ENCODE measurements at places on chromosomes 1 and 21.

DNA sequence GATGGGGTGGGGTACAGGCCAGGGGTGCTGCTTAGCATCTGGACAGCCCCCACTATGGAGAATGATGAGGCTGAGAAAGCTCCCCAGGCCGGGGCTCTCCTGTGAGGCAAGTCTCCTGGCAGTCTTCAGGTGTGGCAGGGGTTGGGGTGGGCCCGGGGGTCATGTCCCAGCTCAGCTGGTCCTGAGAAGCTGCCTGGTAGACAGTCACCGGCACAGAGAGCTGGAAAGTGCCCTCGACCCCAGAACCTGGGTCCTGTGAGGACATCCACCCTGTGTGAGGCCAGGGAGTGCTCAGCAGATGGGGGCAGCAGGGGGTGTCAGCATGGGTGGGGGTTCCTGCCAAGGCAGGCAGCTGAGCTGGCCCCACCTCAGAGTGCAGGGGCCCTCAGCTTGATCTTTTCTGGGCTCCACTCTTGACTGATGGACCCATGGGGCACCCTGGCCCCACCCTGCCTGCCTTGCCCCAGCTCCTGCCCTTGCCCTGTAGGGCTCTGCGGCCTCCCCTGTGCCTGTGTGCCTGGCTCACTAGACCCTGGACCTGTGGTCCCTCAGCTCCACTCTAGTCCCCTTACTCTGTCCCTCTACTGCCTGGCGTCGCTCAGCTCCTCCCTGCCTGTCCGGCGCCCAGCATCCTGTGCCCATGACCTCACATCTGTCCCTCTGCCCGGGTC lies 5.8 kb downstream of the IBA57 start:
- DNase-seq: no peak

DNA sequence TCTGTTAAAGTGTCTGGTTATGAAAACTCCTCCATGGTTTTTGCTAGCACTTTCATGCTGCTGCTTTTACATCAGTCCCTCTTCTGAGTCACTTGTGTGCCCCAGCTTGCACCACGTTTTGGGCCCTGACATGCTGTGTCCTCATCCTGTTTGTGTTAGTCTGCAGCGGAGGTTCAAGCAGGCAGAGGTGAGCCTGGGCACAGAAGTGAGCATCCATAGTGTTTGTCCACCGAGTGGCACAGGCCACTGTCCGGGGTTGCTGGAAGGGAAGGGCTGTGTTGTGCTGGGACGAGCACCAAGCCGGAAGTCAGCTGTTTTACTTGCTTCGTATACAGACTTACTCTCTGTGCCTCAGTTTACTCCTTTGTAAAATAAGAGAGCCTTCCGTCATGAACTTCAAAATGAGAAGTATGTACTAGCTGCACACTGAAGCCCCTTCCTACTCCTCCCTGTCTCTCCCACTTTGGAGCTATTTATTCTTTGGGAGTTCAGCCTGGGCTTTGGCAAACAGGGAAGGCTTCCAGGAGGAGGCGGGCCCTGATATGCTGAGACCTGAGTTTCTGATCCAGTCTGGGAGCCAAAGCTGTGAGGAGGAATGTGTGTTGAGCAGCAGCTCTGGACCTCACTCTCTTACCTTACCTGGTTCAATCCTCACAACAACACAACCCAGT lies 10.7 kb upstream of the LAPTM5 start:
- no peak for DNase-seq

GRCh38 chr1:82870332-82870731 lies 1069.6 kb downstream of the ADGRL2 start:
- no peak for DNase-seq

DNA sequence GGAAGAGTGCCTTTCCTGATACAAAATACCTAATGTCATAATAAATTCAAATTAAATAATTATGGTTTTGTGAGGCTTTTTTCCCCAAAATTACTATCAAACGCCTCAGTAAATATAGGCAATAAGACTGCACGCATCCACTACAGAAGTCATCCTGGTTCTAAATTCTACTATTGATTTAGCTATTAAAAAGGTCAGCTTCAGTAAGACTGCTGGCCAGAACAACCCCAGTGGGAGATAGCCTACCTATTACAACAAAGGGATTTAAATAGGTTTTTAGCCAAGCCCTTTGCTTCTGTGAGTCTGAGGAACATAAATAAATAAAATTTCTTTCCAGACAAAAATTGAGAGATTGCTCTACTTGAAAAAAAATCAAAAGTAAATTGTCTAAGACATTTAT lies 132.1 kb downstream of the PLPPR4 start:
- DNase-seq: no peak

DNA sequence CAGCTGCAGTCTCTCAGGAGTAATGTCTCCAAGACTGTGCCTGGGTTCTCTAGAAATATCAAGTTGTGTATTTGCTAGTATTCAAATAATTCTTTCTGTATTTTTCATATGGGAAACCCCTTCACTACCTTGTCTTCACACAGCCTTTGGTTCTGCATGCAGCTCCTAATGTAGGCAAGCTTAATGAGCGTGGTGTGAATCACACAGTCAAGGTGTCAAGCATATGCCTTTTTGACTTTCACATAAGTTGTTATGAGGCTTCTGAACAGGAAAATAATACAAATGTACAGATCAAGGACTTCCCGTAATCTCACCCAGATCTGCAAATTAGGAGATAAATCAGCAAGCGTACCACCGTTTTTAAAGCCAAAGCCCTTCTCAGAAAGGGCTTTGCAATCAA lies at the start of gene FCRL3:
TSS of gene FCRL3 (minus strand) at position 38 of the 400 bp plus-strand sequence. CDS start 280 bp downstream, outside the sequence.
- DNase-seq: peak; percentile 30

- DNase-seq: no peak
Measured at GRCh38 chr1:243251539-243251938, 3.5 kb downstream of the CEP170 start.

DNA sequence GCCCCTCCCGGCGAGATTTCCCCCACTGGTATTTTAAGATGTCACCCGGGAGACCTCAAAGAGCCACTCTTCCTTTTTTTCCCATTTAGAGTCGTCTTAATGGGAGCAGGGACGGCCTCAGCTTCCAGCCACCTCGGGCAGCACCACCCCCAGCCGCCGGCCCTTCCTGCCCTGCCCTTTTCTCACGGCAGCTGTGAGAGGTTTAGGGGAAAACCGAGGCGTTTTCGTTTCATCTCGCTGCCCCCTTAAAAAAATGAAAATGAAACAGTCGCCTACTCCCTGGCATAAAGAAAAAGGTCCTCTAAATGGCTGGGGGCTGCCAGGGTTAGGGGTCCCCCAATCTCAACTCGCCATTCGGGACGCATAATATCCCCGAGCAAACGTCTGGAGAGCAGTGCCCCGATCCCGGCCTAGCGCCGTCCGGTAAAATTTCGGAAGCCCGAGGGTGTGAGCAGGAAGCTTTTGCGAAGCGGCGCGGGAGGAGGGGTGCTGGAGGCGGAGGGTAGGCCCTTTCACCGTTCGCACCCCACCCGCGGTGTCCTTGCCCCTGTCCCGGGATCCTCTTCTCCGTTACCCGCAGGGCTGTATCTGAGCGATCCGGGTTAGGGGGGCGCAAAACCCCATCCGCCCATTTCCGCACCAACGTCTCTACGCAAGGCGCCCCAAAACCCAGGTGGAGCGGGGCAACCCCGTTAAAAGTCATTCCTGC lies 1.2 kb downstream of the RUNX3 start:
- peak; percentile 75 for DNase-seq

DNA sequence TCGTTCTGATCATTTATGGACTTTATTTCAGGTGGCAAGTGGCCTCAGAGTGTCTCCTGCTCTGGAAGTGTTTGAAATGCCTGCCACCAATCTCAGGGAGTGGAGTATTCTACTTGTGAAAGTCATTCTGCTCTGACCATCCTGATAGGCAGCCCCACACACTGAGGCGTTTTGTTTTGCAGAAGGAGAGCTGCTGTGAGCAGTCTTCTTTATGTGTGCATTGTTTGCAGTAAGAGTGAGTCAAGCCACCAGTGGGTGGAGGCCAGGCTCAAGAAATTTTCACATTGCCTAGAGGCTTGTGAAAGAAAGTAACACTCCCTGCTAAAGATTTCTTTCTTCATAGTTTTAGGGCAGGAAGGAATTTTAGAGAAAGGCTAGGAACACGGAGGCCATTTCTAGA lies 204.4 kb downstream of the SLC35F3 start:
- DNase-seq: no peak

DNA sequence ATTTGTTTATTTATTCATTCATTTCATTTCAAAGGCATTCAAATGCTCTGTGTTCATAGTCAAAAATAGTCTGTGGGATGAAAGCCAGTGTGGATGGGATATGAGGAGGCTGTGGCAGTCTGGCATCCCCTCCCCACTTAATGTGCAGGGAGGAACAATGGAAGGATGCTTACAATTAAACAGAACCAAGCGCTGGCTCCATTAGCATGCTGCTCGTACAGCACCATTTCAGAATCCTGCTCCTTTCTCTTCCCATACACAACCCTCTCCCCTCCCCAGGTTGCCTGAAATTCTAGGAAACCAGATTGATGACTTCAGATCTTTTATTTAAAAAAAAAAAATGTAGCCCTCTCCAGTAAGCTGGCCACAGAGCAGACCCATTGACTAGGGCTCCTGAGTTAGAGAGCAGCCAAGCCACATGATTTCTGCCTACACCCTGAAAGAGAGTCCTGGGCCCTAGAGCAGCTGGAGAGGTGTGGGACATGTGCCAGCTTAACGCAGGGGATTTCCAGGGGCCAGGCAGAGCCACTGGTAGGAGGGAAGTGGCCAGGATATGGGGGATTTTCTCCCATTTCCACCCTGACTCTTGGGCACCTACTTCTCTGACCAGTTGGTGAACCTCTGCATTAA lies 205.2 kb downstream of the ASTN1 start:
- no peak for DNase-seq

- no peak for DNase-seq
Measured at GRCh38 chr1:166947398-166948043, 27.8 kb downstream of the ILDR2 start.

DNA sequence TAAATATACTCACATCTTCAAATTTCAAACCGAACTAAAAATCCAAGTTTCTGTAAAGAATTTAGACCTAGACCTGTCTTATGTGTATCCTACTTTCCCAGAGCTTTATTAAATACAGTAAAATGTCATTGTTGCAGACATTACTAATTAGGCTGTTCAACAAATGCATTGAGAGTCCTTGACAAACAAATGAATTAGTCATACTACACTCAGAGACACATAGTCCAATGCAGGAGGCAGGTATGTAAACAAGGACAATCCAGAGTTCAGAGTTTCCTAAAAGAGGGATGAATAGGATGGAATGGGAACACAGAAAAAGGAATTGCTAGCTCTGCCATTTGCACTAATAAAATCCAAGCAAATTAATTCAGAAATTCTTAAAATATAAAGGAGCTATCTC lies 1.6 kb upstream of the EGLN1 start:
- no peak for DNase-seq

- no peak for DNase-seq
Measured at GRCh38 chr21:15052459-15052763, 12.4 kb downstream of the NRIP1 start.

- DNase-seq: peak; percentile 34
Measured at GRCh38 chr1:46581681-46582455, 22.2 kb downstream of the MKNK1 start.

DNA sequence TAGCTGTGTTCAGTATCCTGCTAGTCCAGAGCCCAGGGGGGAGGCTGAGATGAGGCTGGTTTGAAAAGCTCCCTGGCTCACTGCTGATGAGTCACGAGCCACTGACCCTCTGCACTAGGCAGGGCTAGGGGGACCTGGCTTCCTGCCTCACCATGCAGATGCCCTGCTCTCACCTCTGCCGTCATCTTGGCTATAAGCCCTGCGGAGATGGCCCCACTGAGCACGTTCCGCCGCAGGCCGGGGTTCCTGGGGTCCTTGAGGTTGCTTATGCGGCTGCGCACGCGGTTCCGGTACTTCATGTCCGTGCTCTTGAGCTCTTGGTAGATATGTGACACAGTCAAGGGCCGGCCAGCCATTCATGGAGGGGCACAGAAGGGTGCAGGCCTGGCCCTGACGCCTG lies 24.1 kb upstream of the ZNF436 start:
- DNase-seq: no peak

GRCh38 chr1:200380589-200381021 lies 29.2 kb downstream of the ZNF281 start:
- DNase-seq: no peak

DNA sequence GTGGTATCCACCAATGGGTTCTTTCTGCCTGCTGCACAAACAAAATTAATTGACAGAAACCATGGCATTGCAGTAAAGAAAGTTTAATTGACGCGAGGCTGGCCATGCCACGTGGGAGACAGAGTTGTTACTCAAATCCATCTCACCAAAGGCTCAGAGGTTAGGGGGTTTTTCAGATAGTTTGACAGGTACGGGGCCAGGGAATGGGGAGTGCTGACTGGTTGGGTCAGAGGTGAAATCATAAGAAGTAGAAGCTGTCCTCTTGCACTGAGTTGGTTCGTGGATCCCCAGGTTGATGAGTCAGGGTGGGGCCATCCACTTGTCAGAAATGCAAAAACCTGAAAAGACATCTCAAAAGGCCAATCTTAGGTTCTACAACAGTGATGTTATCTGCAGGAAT lies 941 bp upstream of the TBCE start:
- DNase-seq: peak; percentile 7

GRCh38 chr1:23460519-23460918 lies 23.5 kb downstream of the ASAP3 start:
- DNase-seq: no peak

GRCh38 chr1:63984930-63985290 lies 211.1 kb downstream of the ROR1 start:
- no peak for DNase-seq

- peak; percentile 56 for DNase-seq
Measured at GRCh38 chr21:32826329-32827167, 55.0 kb upstream of the PAXBP1 start.

DNA sequence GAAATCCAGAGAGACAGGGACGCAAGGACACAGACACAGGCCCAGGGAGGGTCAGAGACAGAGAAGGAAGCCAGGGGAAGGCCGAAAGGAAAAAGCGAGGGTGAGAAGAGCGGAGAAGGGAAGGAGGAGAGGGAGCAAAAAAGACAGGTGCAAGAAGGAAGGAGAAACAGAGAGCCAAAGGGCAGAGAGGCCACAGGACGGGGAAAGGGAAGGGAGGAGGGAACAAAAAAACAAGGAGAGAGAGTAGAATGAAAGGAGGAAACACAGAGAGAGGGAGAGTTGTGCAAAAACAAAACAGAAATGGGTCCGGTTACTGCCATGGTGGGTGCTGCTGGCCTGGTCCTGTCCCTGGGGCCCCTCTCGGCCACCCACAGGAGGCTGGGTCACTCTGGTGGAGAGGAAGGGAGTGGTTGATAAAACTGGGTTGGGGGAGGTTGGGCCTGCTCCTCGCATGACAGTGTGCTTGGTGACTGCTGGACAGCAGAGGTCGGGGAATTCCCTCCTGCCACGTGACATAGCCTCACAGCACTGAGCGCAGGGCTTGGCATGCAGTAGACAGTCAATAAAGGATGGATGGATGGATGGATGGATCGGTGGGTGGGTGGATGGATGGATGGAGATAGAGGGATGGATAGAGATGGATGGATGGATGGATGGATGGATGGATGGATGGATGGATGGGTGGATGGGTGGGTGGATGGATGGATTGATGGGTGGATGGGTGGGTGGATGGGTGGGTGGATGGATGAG lies 64.8 kb downstream of the RAP1GAP start:
- no peak for DNase-seq

DNA sequence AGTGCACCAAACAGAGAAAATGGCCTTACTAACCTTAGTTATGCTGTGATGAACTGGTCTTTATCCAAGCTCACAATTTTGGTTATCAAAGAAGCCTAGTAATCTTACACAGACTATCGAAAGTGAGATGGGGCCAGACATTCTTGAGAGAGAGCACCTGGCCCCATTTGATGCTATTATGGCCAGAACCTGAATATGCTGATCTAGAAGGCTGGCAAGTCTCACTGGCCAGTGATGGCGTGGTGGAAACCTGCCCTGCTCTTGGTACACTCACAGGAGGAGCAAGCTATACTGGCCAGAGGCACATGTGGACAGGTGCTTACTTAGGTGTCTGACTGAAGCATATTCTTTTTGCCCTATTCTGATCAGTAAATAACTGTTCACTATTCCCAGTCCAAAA lies 357.8 kb upstream of the ZRANB2 start:
- no peak for DNase-seq

Data from CD4-positive, alpha-beta T cell treated with Interleukin-17A for 1 hour (primary cell).